Femur (tissue), 1 donor: ENCODE measurements at places on chromosomes 16 and 17.

GRCh38 chr17:6599364-6599763 lies 41.1 kb downstream of the KIAA0753 start:
- no peak for DNase-seq

DNA sequence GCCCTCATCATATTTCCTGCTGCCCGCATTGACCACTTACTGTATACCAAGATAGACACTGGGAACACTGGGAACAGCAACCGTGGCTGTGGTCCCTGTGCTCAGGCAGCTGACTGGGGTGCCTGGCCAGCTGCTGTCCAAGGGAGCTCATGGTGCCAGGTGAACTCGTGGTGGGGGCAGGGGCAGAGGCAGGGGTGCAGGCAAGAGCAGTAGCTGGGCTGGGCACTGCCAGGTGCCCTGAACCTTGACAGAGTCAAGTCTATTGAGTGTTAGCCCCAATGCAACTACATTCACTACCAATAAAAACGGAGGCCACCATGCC lies 202.5 kb downstream of the C16orf78 start:
- no peak for DNase-seq

DNA sequence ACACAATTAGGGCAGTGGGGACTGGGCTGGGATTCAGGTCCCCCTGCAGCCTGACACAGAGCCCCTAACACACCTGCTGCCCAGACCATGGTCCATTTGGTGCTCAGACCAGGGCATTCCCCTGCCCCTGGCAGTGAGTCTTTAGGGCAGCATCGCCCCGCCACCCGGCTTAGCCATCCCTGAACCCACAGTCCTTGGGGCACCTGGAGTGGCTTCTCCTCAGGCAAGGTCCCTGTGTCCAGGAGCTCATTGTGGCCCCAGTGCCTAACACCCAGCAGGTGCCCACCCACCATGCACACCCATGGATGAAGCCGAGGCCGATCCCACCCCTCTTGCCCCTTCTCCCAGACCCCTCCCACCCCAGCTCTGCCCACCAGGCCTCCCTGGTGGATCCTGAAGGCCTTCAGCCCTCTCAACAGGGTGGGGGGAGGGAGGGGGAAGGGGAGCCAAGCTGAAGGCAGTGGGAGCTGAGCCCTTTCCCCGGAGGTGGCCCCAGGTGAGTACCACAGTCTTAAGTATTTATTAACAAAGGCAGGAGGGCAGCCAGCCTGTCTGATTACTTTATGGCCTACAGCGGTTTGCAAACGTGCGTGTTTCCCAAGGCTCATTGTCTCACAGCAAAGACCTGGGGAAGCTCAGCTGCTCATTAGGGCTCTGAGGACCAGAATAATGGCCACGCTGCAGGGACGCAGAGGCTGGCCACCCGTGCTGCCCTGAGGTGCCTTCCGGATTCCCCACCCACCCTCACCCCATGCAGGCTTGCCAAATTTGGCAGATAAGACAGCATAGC lies 38.5 kb downstream of the RBFOX3 start:
- no peak for DNase-seq

DNA sequence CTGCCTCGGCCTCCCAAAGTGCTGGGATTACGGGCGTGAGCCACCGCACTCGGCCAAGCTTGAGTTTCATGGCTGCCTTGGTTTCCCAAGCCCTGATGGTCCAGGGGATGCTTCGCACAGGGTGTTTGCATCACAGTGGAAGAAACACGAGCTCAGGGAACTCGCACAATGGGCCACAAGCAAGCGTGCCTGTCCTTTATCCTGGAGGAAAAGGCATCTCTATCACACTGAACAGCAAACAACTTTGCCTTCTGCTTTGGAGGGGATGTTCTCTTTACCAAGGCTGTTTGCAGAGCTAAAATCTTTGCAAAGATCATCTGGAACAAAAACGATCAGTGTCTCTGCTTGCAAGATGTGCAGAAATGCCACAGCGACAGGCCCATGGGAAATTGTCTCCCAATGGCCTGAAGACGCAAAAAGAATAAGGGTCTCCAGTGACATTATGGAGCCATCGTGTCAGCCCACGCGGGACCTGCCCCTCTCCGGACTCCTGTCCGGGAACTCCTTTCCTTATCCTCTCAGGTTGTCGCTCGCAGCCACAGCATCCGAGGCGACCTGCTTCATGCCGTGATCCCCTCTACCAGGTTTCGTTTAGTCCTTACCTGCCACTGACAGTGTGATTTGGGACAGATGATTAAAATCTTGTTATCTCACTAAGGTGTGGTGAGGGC lies 44.1 kb upstream of the CBFA2T3 start:
- DNase-seq = no peak

DNA sequence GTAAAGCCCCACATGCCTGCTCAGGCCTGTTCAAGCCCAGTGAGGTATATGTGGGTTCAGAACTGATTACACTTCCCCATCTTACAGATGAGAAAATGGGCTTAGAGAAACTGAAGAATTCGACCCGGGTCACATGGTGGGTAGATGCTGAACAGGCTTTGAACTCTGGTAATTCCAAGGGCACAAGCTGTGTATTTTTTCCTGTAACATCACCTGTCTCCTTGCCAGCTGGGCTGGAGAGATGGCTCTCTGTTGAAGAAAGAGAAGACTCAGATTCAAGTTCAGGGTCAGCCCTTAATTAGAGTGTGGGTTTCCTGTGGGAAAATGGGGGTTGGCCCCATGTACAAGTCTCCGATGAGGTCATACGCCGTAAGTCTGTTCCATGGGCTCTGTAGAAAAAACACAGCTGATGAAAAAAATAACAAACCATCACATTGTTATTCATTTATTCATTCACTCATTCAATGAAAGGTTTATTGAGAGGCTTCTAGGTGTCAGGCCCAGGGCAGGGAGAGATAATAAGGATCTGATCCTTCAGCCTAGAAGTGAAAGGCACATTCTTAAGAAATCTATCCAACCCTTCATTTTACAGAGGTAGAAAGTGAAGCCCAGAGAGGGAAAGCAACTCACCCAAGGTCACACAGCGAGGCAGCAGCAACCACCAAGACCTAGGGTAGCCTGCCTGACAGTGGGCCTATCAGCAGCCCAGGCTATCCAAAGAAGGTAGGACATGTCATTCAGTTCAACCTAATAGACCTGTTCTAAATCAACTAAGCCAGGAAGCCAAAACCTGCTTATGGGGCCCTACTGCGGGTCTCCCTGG lies 482.8 kb downstream of the SOX9 start:
- DNase-seq = no peak

DNA sequence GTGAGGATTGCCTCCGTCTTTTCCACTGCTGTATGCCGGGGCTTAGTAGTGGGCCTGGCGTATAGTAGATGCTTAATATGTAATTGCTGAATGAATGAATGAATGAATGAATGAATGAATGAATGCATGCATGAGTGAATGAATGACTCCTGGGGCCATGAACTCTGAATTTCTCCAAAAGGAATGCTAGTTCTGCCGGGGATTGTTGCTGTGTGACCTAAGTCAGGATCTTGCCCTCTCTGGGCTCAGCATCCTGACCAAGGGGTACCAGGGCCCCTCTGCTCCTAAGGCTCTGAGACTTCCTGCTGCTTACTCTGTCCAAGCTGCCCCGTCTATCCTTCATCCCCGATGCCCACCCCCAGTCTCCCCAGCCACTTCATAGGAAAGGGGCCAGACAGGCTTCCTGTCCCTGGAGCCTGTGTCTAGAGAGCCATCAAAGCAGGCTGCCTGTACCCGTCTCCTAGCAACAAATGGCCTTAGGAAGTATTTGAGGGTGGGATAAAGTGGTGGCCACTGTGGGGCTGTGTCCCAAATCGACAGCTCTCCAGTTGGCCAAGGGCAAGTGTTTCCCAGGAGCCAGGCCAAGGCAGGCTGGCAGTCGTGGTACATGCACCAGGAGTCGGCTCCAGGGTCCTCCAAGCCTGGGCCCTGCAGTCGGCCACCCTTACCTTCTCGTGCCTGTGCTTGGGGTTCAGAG lies 11.6 kb upstream of the MPRIP start:
- DNase-seq = peak; percentile 25

DNA sequence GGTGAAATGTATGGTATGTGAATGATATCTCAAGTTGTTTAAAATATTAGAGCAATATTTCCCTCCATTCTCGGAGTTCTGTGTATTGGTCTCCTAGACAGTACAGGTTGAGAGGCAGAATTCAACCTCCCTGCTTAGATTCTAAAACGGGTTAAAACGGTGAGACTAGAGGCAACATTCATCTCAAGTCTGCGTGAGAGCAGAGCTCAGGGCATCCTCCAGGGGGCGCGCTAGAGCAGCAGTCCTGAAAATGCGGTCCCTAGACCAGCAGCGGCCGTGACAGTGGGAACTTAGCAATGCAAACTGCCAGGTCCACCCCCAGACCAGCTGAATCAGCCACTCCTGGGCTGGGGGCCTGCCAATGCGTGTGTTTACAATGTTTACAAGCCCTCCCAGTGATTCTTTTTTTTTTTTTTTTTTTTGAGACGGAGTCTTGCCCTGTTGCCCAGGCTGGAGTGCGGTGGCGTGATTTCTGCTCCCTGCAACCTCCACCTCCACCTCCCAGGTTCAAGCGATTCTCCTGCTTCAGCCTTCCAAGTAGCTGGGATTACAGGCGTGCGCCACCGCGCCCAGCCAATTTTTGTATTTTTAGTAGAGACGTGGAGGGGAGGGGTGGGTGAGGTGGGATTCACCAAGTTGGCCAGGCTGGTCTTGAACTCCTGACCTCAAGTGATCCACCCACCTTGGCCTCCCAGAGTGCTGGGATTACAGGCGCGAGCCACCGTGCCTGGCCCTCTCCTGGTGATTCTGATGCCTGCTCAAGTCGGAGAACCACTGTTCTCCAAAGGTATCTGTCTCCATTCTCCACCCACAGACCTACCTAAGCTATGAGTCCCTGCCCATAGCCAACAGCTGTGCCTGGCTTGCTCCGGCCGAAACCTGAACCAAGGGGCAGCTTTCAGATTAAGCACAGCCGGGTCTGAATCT lies 24.2 kb downstream of the KLHL36 start:
- peak; percentile 72 for DNase-seq

DNA sequence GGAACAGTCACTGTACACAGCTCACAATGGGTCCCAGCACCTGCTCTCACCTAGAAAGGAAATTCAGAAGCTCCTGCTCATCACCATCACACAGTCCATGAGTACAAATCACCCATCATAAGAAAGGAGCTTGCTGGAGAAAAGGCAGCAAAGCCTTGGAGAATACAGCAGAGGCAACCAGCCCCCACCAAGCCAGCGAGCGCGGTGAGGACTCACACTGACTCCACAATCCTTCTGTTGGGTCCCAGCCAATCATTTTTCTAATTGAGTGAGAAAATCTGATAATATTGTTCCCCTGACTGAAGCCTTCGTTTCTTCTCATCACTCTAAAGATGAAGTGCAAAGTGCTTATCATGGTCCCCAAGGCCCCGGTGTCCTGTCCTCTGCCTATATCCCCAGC lies 298.3 kb downstream of the SLC39A11 start:
- DNase-seq = no peak

GRCh38 chr16:3063625-3064386 lies 1.6 kb upstream of the IL32 start:
- no peak for DNase-seq

DNA sequence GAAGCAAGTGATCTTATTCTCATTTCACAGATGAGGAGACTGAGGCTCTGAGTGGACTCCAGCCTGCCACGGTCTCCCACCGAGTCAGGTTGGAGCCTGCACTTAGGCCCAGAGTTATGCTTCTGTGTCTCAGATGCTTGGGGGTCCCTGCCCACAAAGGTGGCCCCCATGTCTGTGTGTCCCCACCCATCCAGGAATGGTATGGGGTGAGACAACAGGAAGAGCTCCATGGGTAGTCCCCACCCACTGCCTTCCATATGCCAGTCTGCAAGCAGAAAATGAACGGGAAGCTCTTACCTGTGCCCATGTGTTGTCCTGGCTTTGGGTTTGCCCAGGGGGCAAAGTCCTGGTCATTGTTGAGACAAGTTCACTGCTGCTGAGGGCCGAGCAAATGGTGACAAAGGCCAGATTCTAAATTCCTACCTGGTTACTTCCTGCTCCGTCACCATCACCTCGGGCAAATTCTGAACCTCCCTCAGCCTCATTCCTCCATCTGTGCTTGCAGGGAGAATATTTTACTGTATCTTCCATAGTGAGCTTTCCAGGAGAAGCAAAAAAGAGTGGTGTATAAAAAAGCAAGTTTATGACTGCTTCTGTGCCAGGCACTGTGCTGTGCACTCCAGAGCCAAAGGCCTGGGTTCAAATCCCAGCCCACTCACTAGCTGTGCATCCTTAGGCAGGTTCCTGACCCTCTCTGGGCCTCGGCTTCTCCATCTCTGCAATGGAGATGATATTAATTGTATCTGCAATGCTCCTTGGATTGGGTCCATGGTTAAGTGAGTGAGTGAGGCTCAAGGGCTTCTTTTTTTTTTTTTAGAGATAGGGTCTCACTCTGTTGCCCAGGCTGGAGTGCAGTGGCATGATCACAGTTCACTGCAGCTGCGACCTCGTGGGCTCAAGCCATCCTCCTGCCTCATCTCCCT lies 9.3 kb downstream of the IL4R start:
- no peak for DNase-seq

GRCh38 chr17:42679492-42680330 lies 1.9 kb downstream of the CCR10 start:
- DNase-seq = peak; percentile 86

GRCh38 chr17:45013021-45013997 lies 38.1 kb downstream of the DCAKD start:
- peak; percentile 72 for DNase-seq
